Stimulated activated CD8-positive, alpha-beta memory T cell treated with anti-CD3 and anti-CD28 coated beads, Interleukin-15, amount 100 ng/mL, for 4 hours (primary cell): ENCODE measurements at places on chromosomes 6 and 20.

- no peak for DNase-seq
Measured at GRCh38 chr6:95286874-95287273, 290.5 kb upstream of the MANEA start.

- DNase-seq, result no peak
Measured at GRCh38 chr6:11072101-11072500, 21.5 kb upstream of the SMIM13 start.

DNA sequence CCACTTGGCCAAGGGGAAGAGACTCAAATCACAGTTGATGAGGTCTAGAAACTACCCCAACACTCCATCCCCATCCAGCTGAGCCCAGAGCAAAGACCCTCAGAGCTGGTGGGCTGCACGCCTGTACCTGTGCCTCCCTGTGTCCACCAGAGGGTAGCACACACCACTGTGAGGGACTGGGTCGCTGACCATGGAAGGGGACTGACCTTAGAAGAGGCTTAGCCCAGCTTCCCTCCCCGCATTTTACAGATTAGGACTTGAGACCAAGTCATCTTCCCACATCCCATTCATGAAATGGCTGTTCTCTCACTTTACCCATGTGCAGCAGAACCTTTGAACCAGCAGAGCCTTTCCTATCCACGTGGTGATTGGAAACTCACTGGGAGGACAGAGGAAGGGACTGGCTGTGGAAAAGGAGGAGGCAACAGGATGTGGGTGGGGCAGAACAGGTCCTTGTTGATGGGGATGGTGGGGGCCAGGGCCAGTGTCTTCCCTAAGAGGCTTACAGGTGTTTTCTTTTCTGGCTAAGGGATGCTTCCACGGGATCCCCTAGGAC lies 44.3 kb downstream of the CPXM1 start:
- DNase-seq, result no peak

- DNase-seq, result no peak
Measured at GRCh38 chr6:70456735-70457134, 43.4 kb downstream of the FAM135A start.

DNA sequence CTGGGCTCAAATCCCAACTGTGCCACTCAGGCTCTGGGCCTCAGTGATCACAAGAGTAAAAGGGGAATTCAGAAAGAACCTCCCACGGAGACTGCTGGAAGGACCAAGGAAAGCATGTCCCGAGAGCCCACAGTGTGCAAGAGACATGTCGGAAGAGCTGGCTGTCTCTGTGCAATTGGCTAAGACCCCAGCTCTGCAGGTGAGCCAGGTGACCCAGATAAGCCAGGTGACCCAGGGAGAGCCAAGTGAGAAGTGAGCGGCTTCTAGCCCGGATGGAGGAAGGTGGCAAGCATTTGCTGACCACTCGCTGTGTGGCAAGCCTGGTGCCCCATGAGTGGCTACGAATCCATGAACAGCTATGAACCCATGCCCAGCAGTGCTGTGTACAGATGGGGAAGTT lies 59.1 kb downstream of the RIPOR3 start:
- no peak for DNase-seq

- no peak for DNase-seq
Measured at GRCh38 chr6:15107644-15108382, 138.1 kb upstream of the JARID2 start.

DNA sequence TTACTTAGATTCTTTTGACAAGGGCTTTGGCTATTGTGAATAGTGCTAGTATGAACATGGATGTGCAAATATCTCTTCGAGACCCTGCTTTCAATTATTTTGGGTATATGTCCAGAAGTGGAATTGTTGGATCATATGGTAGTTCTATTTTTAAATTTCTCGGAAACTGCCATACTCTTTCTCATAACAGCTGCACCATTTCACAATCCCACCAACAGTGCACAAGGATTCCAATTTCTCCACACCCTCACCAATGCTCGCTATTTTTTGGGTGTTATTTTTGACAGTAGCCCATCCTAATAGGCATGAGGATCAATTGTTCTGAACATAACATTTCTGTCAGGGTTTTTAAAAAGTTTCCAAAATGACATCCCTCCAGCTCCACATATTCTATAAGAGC lies 69.2 kb upstream of the ESR1 start:
- DNase-seq, result no peak

DNA sequence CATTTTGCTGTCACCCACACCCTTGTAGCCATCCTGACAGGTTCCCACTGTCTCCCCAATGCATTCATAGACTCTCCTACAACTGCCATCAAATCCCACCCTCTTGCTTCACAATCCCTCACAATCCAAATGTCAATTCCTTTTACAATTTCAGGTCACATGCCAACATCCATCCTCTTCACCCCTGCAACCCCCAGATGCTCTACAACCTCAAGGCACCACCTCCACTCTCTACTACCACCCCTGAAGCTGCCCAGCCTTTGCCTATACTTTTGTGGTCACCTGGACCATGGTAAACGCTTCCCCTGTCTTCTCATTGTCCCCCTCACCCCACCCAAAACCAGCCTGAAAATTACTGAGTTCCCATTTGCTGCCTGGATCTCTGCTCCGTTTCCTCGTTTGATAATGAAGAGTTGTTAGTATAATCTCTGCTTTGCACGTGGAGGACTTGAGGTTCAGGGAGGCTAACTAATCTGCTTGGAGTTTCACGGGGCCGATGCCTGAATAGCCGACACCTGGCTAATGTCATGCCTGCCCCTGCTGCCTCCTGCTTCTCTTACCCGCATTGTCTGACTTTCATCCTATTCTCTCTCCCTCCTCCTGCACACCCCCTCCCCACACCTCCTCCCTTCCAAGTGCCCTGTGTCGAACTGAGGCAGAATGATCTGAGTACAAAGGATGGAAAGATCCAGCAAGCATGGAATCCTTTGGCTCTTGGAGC lies 82.4 kb upstream of the TOX2 start:
- DNase-seq, result no peak

GRCh38 chr6:26554697-26555504 lies 16.7 kb downstream of the HMGN4 start:
- DNase-seq, result no peak

- DNase-seq, result no peak
Measured at GRCh38 chr6:150482883-150483409, 114.1 kb downstream of the IYD start.

DNA sequence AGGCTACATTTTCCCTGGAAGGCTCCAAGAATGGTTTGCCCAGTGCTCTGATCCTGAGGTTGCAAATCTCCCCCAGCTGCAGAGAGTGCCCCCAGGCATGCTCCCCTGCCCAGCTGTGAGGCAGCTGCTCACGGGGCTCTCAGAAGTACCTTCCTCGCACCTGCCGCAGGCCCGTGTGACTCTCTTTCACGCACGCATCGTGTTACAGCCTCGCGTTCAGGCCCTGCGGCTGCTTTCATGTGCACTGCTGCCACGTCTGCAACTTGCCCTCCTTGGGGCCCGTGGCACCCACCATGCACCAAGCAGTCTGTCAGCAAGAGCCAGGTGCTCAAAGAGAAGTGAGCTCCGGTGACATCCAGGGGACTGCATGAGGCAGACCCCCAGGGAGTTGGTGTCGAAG lies 28.6 kb upstream of the SPO11 start:
- DNase-seq, result no peak

DNA sequence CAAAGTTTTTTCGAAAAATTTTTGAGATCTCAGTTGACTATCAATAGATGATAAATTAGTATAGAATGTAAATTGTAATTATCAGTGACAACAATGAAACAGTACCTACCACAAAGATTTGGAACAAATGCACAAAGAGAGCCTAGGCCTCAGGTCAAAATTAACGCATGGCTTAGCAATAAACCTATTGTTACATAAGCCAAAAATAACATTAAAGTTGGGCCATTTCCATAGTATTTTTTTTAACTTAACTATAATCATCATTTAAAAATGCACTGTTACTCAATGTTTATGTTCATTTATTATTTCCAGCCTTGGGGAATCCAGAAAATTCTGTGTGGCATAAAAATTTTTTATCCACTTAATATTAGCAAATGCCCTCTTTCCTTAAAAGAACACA lies 117.0 kb downstream of the EPB41L2 start:
- DNase-seq, result no peak

DNA sequence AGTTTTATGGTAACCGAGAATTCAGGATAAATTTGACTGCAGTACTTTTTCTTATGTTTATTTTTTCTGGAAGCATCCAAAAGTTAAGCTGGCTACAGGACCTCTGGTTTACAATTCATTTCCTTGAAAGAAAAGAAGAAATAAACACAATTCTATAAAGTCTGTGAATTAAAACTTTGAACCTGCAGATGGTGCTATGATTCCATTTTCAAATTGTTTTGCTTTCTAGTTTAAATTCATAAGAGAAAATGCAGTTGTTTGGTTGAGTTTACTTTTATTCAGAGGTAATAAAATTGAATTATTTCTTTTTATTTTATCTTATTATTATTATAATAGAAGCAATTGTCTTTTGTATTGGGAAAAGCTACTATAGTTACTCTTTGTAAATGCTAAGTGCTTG lies 1.8 kb upstream of the VIP start:
- DNase-seq, result no peak

GRCh38 chr6:131861381-131861780 lies 53.6 kb downstream of the ENPP1 start:
- no peak for DNase-seq

DNA sequence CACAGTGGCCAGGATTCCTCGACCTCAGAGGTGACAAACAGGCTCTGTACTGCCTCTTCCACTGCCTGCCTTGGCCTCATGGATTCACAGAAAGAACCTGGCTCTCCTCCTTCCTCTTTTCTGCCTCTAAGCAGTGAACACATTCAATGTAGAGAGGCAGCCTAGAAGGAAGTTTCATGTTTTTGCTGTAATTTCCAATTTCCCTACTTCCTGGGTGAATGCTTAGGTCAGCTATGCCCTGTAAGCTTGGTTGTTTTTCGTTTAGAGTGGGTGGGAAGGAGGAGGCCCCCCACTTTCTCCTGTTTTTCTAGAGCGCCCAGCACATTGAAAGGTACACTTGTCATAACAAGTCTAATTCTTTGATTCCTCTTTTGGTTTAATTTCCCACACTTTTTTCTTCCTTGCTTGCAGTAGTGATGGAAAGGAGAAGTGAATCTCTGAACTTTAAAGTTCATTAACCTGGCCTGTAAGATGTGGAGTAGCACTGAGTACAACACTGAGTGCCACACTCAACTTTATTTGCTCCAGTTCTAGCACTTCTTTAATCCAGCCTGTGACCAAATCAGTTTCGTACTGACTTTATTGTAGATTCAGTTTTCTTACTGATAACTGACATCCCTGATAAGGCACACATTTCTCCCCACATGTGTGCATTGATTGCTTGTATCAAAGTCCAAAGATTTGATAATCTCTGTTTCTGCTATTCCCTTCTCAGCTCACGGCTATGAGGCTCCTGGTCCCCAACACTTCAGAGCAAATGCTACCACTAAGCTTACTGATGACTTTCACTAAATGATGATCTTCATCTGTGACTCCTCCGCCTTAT lies 100.0 kb upstream of the MAN1A1 start:
- no peak for DNase-seq

- no peak for DNase-seq
Measured at GRCh38 chr6:42726026-42726425, 3.6 kb upstream of the PRPH2 start.

GRCh38 chr20:36919715-36920333 lies 31.7 kb downstream of the SAMHD1 start:
- no peak for DNase-seq

GRCh38 chr20:54151075-54151439 lies 22.7 kb downstream of the CYP24A1 start:
- no peak for DNase-seq

DNA sequence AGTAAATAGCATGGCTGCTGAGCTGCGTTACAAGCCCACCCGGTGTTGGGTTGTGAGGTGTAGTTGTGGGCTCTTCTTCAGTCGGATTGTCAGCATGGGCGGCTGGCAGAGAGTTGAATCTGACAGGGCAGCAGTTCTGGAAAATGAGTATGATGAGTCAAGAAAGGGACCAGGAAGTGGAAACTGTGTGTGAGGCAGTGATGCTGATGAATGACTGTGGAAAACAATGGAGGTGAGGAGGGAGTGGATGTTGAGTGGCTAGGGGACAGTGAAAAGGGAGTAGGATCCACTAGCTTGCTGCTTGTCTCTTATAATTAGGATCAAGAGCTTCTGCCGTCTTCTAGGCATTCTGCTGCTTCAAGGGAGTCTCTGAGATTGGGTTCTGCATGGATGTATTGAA lies 154.3 kb downstream of the ESR1 start:
- no peak for DNase-seq

DNA sequence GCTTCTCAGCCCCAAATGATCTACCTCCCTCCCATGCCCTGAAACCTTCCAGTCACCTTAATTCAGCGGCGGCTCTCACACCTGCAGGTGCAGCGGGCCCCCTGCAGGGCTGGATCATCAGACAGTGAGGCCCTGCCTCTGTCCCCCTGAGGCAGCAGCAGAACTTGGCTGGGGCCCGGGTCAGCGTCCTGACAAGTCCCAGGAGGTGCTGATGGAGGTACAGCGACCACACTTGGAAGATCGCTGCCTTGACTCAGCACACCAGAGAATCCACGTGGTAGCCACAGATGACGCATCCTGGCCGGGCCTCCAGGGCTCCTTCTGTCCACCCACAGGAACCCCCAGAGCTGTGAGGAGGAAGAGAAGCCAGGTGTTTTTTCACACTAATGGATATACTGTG lies 116.4 kb upstream of the THBS2 start:
- no peak for DNase-seq

GRCh38 chr6:101932704-101933103 lies 539.2 kb downstream of the GRIK2 start:
- no peak for DNase-seq

GRCh38 chr20:23311947-23312506 lies 38.6 kb upstream of the NXT1 start:
- DNase-seq, result no peak

DNA sequence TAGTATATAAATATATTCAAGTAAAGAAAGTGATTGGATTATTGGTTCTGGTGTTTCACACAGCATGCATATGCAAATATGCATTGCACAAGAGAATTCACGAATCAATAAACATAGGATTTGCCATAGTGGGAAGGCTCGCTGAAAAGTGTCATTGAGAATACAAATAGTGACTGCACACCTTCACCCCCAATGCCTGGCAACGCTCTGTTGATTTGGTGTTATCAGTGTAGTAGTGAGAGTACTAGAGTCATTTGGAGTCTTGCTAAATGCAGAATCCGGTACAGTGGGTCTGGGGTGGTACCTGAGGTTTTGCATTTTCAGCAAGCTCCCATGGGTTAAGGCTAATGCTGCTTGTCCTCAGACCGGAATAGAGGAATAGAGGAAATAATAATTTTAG lies 49.7 kb upstream of the NAA20 start:
- DNase-seq, result no peak

DNA sequence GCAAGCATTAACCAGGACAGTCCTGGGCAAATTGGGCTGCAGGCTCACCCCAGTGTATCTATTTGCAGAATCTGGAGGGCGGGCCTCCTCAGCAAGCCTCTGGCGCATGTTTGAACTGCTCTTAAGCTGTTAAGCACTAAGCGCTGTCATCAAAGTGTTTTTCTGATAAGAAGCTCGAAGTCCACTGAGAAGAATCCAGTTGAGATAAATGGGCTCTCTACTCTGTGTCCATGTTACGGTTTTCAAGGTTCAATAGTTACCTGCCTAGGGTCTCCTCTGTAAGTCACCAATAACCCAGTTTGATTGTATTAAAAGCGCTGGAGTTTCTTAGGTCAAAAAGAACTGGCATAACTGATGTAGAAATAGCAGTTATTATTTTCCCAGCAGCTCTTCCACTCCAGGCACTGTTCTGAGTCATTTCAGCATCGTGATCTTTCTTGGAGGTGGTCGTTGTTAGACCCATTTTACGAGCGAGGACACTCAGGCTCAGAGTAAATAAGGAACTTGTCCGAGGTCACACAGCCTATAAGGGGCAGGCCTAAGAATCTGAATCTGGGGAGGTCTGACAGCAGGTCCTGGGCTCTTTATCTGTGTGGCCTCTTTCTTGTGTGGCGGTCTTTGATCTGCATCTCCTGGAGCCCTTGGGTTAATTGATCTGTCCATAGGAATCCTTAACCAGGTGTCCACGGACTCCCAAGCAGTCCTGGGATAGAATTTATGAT lies 207.4 kb upstream of the ZNF217 start:
- no peak for DNase-seq
